SHP77 treated with DMSO at 0.1 percent for 48 hours (cell line): ENCODE measurements at places on chromosomes 7 and 10.

- DNase-seq: no peak
Observed at GRCh38 chr7:106890952-106891351, 25.9 kb downstream of the PIK3CG start.

GRCh38 chr10:121076776-121077715, 225.9 kb downstream of the WDR11 start:
- no peak for DNase-seq

DNA sequence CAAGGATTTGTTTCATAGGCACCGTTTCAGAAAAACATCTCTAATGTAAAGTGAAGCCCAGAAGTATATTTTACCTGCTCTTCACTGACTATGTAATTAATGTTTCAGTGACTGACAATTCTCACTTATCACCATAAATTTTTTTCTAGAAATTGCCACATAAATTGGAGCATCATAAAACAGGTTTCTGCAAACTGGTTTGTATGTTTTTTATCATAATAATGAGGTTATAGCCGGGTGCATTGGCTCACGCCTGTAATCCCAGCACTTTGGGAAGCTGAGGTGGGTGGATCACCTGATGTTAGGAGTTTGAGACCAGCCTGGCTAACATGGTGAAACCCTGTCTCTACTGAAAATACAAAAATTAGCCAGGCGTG, 39.4 kb downstream of the SYPL1 start:
- DNase-seq: no peak

DNA sequence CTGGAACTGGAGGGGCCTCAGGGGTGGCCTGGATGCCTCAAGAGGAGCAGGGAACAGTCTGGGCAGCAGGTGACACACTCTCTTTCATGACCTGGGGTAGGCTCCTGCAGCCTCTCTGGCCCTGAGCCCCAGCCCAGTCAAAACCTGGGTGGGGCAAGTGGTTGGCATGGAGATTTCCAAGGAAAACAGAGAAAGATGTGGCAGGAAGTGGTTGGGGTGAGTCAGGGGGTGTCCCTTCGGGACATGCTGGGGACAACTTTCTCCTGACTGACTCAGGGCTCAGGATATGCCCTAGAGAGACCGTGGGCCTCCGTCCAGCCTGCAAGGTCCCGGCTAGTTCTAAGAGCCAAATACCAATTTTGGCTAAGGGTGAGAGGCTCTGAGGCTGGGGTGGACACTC, 2.9 kb downstream of the AQP1 start:
- no peak for DNase-seq

GRCh38 chr10:14383266-14383665, 52.5 kb upstream of the FRMD4A start:
- DNase-seq: no peak

- no peak for DNase-seq
Observed at GRCh38 chr10:22605168-22605567, 109.2 kb downstream of the PIP4K2A start.

GRCh38 chr10:97307866-97308780, 10.9 kb upstream of the FRAT1 start:
- DNase-seq: no peak

GRCh38 chr7:116030651-116031276, at the start of gene TFEC:
TSS of gene TFEC (minus strand) at chr7:116030763. CDS start at chr7:115984441, 46,322 bp downstream.
- DNase-seq: no peak

DNA sequence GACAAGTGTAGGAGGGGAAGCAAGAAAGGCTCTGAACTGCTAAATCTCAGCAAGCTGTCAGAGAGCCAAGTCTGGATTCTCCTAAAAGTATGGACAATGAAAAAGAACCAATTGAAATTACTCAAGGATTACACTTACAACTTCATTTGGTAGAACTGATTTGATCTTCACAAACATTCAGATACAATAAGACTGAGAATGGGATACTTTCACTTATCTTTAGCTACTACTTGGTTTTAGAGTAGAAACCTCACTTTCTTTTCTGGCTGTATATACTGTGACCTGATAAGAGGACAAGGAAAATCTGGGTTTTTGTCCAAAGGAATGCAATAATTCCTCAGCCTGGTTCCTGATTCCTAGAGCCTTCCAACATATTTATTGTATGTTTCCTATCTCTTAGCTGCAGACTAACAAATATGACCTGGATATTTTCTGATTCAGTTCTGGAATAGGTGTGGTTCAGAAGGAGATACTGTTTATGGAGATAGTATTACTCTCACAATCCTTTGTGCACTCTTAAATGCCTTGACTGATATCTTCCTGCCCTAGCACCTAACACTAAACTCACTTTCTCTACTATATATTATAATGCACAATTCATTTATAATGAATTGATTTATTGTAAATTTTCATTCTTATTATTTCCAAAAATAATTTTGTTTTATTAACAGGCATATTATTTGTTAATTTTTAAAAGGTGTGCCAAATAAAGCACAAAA, 7.3 kb downstream of the SEMA3A start:
- no peak for DNase-seq
